ENCODE measurements at places on chromosomes 3 and 15.

DNA sequence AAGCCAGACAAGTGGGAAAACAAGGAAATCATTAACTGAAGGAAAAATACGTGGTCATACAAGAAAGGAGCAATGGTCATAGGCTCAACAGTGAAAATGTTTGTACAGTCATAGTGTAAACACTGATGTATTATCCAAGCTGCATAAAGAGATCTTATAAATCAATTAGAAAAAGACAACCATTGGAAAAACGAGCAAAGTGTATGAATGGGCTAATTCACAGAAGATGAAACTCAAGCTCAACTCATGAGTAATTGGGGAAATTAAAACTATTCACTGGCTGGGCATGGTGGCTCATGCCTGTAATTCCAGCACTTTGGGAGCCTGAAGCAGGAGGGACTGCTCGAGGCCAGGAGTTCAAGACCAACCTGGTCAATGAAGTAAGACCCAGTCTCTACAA, 6.4 kb upstream of the IGF2BP2 start:
- no peak for DNase-seq

- DNase-seq = peak; percentile 51
These were observed 30.6 kb upstream of the PIAS1 start for GRCh38 chr15:68023307-68024101.

DNA sequence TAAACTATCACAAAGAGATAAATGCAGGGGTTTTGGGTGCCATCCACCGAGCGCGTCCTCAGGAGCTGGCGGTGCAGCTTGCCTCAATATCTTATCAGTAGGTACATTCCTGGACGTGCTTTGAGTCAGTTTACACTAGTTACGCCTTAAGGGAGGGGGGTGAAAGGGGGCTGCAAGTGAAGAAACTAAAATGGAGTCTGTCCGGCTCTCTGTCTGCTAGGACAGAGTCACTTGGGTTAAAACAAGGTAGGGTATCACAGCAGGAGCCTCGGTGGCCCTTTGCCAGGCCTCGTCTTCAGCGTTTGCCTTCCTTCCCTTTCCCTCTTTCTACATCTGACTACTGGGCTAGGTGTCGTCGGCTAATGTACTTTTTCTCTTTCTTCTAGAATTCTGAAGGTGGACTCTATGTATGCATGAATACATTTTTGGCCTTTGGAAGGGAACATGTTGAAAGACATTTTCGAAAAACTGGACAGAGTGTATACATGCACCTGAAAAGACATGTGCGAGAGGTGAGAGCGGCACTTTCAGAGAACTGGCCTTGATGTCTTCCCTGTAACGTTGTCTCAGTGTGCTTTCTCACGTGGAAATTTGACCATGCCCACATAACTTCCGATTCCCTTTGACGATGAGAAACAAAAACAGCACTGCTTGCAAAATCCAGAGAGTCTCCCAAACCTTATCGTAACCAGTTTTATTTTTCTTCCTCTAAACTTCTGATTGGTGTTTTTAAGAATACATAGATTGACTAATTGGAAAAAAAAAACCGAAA, 28.8 kb downstream of the USP13 start:
- no peak for DNase-seq

GRCh38 chr3:17330660-17331059, 411.8 kb downstream of the TBC1D5 start:
- DNase-seq = no peak

GRCh38 chr15:38226608-38227266, 25.9 kb upstream of the SPRED1 start:
- peak; percentile 64 for DNase-seq

- peak; percentile 16 for DNase-seq
These were observed 24.4 kb downstream of the MAP1A start for GRCh38 chr15:43541785-43542184.

DNA sequence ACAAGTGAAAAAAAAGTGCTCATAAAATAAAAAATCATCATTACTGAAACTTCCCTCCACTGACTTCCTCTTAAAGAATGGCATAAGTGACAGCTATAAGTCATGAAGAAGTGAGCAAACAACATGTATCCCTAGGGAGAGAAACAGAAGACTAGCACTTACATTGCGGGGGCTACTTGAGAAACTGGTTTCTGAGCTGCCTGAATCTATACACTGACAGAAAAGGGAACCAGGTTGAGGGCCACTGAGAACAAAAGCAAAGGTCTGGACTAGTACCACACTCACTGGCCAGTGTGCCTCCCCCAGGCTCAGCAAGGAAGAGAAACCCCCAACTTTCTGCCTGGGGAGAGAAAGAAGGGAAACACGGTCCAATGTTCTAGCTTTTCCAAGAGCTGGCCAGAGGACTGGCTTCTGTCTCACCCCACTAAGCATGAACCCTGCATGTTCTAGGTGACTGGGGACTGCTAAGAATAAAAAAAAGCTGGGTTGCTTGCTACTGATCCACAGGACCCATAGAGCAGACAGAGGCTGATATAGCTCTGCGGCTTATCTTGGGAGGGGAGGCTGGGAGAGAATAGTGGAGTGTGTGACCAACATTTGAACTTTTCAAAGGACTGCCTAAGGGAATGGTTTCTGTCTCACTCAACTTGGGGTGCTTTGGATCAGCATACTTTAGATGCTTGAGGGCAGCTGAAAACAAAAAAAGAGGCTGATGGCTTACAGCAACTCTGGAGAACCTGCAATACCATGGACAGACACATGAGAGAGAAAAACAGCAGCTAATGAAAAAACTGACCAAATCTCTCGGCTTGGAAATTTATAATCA, 8.1 kb downstream of the RAD18 start:
- DNase-seq = peak; percentile 77

GRCh38 chr3:69774029-69774428, 34.8 kb downstream of the MITF start:
- DNase-seq = no peak

GRCh38 chr3:105013657-105014056, 353.1 kb upstream of the ALCAM start:
- DNase-seq = no peak
